Activated naive CD4-positive, alpha-beta T cell treated with anti-CD3 and anti-CD28 coated beads, Interleukin-2, amount 50 U/mL, for 72 hours (primary cell): ENCODE measurements at places on chromosomes 13 and 19. TPM values are rescaled to one million over a fixed set of nuclear protein-coding genes. Genes with fewer than 3 reads are reported as not detected.

PSG7 gene
- not detected for total RNA-seq

CLEC17A gene
- 0.16 TPM for total RNA-seq

NXNL1 gene
- total RNA-seq: not detected

ZNF121 gene
- total RNA-seq: 68.6 TPM

CGB2 gene
- not detected for total RNA-seq

SIGLECL1 gene
- total RNA-seq: not detected

SBK3 gene
- not detected for total RNA-seq

C19orf73 gene
- total RNA-seq: 1.1 TPM

PTH2 gene
- not detected for total RNA-seq

SYCN gene
- total RNA-seq: not detected

TJP3 gene
- total RNA-seq: 2.6 TPM

PSG1 gene
- 0.64 TPM for total RNA-seq

RCBTB1 gene
- total RNA-seq: 15.6 TPM

ZNF835 gene
- 1.7 TPM for total RNA-seq

CBARP gene
- 1.0 TPM for total RNA-seq

ZNF14 gene
- 7.3 TPM for total RNA-seq

OR10H1 gene
- total RNA-seq: 0.10 TPM

KLK8 gene
- total RNA-seq: not detected

TMEM143 gene
- total RNA-seq: 24.1 TPM

TMEM238 gene
- 4.5 TPM for total RNA-seq

PLIN5 gene
- not detected for total RNA-seq

ZNF808 gene
- 22.5 TPM for total RNA-seq

LIM2 gene
- not detected for total RNA-seq

OR4F17 gene
- not detected for total RNA-seq
